ENCODE measurements at places on chromosomes 11 and 22.

DNA sequence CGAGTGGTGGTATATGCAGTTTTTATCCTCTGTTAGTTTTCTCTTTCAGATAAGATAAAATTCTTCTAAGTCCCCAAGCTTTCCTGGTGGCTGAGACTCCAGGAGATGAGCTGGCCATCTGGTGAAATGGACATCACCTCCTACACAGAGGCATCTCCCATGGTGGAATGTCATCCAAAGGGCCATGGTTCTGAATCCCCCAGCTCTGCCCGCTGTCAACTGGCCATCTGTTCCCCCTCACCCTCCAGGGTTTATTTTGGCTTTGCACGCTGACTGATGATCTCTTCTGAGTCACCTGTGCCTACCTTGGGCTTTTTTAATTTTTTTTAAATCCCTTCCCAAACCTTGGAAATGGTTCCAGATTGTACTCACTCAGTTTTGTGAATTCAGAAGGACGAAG is 142.2 kb downstream of the HIPK3 start:
- peaks cover 7% of the 10 kb centered on the region for H3K27me3 ChIP-seq
- DNase-seq: no peak
- no peaks in the 10 kb centered on the region for H3K4me1 ChIP-seq
- H3K36me3 ChIP-seq: no peaks in the 10 kb centered on the region

- H3K4me1 ChIP-seq: peaks cover 2% of the 10 kb centered on the region
- no peak overlapping the region for H3K27ac ChIP-seq
- no peaks in the 10 kb centered on the region for H3K36me3 ChIP-seq
- H3K4me3 ChIP-seq: no peak overlapping the region
- no peak for DNase-seq
- H3K27me3 ChIP-seq: peaks cover 26% of the 10 kb centered on the region
These were observed 4.6 kb upstream of the P2RY2 start for GRCh38 chr11:73213196-73214143.

GRCh38 chr22:38262051-38262795 is 10.6 kb downstream of the TMEM184B start:
- H3K27me3 ChIP-seq: no peaks in the 10 kb centered on the region
- peak; percentile 48 for DNase-seq
- H3K4me3 ChIP-seq: no peak overlapping the region

DNA sequence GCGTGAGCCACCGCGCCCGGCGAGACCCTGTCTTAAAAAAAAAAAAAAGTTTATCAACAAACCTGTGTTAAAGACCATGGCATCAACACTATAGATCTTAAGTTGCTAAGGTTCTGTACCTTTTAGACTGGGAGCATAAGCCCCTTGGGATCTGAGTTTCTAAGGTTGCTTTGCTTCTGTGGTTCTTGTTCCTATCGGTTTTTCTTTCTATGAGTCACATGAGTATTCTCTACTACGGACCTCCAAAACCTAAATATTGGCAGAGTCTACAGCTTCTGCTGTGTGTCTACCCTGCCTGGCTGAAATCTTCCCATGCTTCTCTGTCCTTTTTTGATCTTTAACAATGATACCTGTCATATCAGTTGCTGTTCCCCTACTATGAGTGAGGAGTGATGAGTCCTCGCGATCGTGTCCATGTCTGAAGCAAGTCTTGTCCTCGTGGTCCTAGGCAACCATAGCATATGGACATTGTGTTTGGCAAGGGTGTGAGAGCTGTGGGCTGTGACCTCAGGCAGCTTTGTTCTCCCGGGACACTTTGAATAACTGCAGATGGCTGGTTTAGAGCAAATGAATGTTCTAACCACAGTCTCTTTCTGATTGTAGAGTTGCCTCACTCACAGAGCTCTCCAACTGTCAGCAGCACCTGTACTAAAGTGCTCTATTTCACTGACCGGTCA is 9.0 kb upstream of the DLAT start:
- H3K36me3 ChIP-seq: peaks cover 14% of the 10 kb centered on the region
- DNase-seq: no peak
- no peak overlapping the region for H3K4me3 ChIP-seq
- no peak overlapping the region for H3K27ac ChIP-seq

DNA sequence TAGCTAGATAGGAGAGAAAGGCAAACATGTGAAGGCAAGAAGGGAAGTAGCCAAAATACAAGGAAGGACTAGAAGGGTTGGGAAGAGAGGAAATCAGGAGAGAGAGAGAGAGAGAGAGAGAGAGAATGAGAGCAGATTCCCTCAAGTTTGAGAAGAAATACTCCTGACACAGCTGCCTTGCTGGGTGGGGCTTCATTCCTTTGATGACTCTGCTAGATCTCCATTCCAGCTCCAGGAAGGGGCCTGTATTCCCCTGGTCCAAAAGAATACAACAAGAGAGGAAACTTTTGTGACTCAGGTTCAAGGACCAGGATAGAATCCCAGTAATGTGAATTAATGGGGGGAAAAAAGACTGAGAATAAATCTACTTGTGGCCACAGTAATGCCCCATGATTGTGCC is 62.9 kb upstream of the SPON1 start:
- H3K36me3 ChIP-seq: no peaks in the 10 kb centered on the region
- H3K27me3 ChIP-seq: peaks cover 8% of the 10 kb centered on the region
- H3K4me1 ChIP-seq: no peaks in the 10 kb centered on the region

DNA sequence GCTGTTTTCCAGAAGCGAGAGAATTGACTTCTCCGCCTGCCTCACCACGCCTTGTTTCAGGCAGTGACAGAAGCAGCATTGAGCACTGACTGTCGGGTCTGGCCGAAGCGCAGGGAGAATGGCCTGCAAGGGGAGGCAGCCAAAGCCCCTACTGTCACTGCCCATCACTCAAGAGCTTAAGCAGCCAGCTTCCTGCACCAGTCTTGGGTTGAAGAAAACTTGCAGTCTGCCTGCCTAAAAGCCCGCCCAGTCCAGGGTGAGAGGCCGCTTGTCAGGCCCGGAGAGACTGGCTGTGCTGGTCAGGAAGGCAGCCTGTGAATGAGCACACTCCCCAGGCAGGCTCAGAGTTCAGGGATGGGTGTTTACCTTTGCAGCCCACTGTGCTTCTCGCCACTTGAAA is 108.3 kb downstream of the PKNOX2 start:
- no peaks in the 10 kb centered on the region for H3K4me1 ChIP-seq
- no peak for DNase-seq
- no peak overlapping the region for H3K27ac ChIP-seq
- H3K27me3 ChIP-seq: peaks cover 10% of the 10 kb centered on the region
- no peak overlapping the region for H3K4me3 ChIP-seq

- H3K36me3 ChIP-seq: no peaks in the 10 kb centered on the region
- no peak overlapping the region for H3K4me3 ChIP-seq
- H3K4me1 ChIP-seq: peaks cover 24% of the 10 kb centered on the region
- no peak for DNase-seq
These were observed 7.4 kb downstream of the CAPN5 start for GRCh38 chr11:77074205-77074604.

DNA sequence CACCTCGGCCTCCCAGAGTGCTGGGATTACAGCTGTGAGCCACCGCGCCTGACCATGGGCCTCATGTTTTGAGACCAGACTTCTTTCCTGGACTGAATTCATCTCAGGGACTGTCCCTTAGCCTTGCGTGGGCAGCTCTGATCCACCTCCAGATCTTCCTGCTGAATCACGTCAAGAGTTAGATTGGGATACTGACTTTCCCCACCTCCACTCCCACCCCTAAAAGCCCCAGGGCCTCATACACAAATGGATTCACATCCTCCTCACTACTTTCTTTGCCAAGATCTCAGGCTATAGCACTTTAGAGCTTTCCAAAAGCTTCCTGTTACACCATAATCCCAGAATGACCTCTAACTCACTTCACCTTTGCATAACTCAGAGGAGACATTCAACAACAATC is 12.1 kb downstream of the CCDC87 start:
- no peak overlapping the region for H3K27ac ChIP-seq
- no peak overlapping the region for H3K4me3 ChIP-seq
- DNase-seq: no peak
- H3K27me3 ChIP-seq: peaks cover 2% of the 10 kb centered on the region

GRCh38 chr11:83540728-83541127 is 254.6 kb upstream of the CCDC90B start:
- H3K36me3 ChIP-seq: no peaks in the 10 kb centered on the region
- DNase-seq: no peak
- no peaks in the 10 kb centered on the region for H3K4me1 ChIP-seq

GRCh38 chr22:37563153-37564081 is 3.1 kb downstream of the CDC42EP1 start:
- no peaks in the 10 kb centered on the region for H3K36me3 ChIP-seq
- no peak overlapping the region for H3K27ac ChIP-seq
- DNase-seq: no peak
- peaks cover 36% of the 10 kb centered on the region for H3K4me1 ChIP-seq
- no peak overlapping the region for H3K4me3 ChIP-seq

DNA sequence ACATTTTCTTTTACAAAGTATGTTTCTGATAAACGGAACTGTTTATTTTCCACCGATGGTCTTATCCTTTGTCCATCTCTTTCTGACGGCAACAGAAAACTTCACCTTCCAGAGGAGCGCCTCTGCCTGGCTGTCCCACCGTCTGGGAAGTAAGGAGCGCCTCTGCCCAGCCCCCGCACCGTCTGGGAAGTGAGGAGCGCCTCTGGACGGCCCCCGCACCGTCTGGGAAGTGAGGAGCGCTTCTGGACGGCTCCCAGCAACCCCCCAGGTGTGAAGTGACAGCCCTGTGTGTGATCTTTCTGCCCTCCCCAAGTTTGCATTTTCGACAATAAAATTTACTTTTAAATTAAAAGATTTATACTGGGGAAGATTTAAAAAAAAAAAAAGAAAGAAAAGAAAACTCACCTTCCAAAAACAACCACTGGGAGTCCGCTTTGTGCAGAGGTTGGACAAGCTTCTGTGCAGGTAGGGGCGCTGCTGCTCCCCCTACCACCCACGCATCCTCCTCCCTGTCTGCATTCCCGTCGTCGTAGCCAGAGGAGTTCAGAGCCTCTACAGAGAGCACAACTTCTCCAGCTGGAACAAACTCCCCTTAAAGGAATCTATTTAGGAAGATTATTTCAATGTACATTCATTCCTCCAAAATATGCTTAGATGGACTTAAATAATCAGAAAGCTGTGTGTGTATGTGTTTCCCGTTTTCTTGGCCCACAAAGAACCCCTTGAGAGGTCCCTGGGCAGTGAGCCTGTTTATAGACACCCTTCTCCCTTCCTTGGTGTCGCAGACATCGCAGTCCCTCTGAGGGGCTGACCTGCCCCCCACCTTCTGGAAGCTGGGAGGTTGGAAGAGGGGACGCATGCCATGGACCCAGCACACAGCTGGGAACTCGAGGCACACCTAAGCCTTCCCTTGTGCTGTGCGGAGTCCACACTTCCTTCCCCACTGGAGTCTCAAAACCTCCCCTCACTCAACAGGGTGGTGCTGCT is 849 bp upstream of the APOBEC3B start:
- H3K4me1 ChIP-seq: peaks cover 50% of the 10 kb centered on the region
- H3K4me3 ChIP-seq: peak overlapping the region; percentile 76
- peaks cover 28% of the 10 kb centered on the region for H3K36me3 ChIP-seq
- peaks cover 3% of the 10 kb centered on the region for H3K27me3 ChIP-seq
- H3K27ac ChIP-seq: peak overlapping the region; percentile 97
- DNase-seq: no peak

DNA sequence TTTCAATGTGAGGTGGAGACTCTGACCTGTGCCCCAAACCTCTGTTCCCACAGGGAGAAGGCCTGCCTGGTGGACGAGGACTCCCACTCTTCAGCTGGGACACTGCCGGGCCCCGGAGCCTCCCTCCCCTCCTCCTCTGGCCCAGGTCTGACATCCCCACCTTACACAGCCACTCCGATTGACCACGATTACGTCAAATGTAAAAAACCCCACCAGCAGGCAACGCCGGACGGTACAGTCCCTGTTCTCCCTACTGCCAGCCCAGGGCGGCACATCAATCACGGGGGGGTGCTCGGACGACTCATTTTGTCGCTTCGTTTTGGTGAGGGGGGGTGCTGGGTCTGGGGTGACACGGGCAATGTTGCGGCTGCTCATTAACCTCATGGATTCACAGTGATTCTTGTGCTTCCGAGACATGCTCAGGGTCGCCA is 83.3 kb upstream of the SUSD2 start:
- H3K36me3 ChIP-seq: peaks cover 18% of the 10 kb centered on the region
- no peaks in the 10 kb centered on the region for H3K4me1 ChIP-seq
- no peak for DNase-seq

Data from activated CD8-positive, alpha-beta memory T cell treated with anti-CD3 and anti-CD28 coated beads, Interleukin-2, amount 10 ng/mL, durations not matched to agents 7 days and 5 days (primary cell).